Astrocyte (in vitro differentiated cells and primary cell): ENCODE measurements at places on chromosomes 3 and 15. TPM values are rescaled to one million over a fixed set of nuclear protein-coding genes. Genes with fewer than 3 reads are reported as not detected.
A peak's percentile ranks its signal among the peaks of the same experiment; 100 is the strongest.

DNA sequence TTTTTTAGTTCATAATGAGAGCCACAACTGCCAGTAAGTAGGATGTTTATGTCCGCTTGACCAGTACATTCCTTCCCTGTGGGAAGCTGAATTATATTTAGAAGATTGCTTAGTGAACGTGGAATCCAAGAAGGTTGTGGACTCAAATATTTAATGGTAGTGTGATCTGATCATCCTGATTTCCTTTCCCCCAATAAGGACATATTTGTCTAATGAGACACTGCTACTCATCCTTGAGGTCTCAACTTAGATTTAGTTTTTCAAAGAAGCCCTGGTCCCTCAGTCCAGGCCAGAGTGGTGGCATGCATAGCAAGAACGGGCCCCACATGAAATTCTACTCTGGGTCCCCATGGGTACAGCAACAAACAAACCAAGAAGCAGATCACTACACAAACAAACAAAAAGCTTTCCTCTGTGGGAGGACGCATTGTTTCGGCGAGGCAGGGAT, 60.8 kb downstream of the USP13 start:
- peak overlapping the region; percentile 92 for H3K27ac ChIP-seq
- no peaks in the 10 kb centered on the region for H3K27me3 ChIP-seq
- peaks cover 28% of the 10 kb centered on the region for H3K4me1 ChIP-seq
- no peak overlapping the region for H3K4me3 ChIP-seq
- DNase-seq, result peak; percentile 86
- peaks cover 4% of the 10 kb centered on the region for H3K36me3 ChIP-seq

- H3K27ac ChIP-seq, result no peak overlapping the region
- H3K36me3 ChIP-seq, result peaks cover 77% of the 10 kb centered on the region
- DNase-seq, result peak; percentile 4
- H3K27me3 ChIP-seq, result no peaks in the 10 kb centered on the region
Observed at GRCh38 chr15:39959411-39959810, 25.5 kb downstream of the EIF2AK4 start.

Gene RHO
- total RNA-seq, result not detected in 2 replicates

Gene TLR9
- total RNA-seq, result 0.25 and 0.36 TPM in 2 replicates

Gene PLSCR2
- not detected in 2 replicates for total RNA-seq
